ENCODE measurements at places on chromosomes 3 and 15.

DNA sequence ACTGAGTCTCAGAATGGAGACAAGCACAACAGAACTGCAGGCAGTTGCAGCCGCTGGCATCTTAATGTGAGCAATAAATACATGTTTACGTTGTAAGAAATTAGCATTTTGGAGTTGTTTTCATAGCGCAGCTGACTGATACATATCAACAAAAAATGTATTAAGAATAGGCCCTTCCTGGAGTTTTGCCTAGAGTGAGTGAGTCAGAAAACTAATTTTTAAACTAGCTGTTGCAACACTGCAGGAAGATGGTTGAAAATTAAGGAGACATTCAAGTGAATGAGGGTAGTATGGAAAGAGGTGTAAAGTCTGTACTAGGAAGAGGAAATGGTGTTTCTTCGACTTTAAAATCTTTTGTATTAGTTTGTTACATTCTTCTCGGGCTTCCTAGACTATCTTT, 39.6 kb upstream of the TIMP4 start:
- no peak for DNase-seq

DNA sequence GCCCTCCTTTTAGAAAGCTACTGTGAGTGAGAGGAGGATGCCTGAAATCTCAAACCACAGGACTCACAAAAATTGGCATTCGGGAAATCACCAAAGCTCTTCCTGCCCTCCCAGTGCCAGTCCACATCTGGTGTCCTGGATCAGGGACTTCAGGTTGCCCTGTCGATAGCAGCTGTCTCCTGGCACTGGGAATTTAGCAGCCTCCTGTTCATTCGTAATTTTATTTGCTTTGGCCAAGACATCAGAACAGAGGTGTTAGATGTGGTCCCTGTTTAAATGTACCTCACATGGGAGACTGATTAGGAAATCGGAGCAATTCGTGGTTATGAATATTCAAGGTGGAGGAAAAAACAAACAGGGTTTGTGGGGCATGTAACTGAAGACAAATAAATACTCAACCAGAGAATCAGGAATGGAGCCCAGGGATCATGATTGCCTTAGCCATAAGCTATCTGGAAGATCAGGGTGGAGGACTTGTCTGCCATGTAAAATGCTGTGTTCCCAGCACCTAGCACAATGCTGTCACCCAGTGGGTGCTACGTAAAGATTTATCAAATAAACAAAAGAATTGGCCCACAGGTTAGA, 265.2 kb upstream of the PROK2 start:
- DNase-seq: no peak

- DNase-seq: no peak
Observed at GRCh38 chr15:80876348-80876674, 97.1 kb downstream of the CEMIP start.

DNA sequence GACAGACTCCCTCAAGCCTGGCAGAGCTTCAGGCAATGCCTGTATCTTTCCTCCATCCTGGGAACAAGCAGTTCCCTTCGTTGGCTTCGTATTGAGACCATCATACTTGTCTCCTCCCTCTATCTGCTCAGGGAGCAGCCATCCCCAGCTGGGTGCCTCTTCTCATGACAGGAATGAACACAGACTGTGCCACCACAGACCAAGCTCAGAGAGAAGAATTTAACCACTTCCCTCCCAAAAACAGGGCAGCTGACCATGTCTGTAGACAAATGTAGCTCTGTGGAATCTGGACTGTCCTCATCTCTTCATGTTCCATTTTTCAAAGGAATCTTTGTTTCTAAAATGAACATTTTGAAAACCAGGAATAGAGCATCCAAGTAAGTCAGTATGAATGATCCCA, 245.4 kb downstream of the ERC2 start:
- DNase-seq: no peak

- no peak for DNase-seq
Observed at GRCh38 chr3:30256474-30256873, 349.9 kb upstream of the TGFBR2 start.

- no peak for DNase-seq
Observed at GRCh38 chr3:179958143-179958542, 78.6 kb downstream of the PEX5L start.

DNA sequence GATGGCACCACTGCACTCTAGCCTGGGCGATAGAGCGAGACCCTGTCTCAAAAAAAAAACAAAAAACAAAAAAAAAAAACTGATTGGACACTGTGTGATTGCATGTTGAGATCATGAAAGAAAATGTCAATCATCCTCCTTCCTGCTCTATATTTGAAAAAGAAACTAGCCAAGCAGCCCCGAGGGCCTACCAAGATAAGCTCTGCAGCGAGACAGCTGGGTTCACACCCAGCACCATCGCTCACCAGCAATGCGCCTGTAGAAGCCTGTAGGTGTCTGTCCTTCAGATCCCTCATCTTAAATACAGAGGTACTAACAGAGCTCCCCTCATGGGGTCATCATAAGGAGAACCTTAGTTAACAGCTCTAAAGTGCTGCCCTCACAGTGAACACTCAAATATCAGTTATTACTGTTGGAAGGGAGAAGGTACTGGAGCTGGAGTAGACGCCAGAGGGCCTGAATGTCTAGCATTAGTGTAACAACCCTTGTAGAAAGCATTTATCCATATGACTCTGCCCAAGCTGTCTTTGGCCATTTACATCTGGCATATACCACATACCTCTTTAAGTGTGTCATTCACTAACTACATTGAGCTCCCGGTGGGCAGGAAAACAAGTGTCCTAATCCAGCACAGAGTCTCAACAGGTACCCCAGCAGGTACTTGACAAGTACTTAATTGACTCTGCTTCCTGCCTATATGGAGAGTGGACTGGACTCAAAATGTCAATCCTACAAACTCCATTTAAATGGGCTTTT, 22.9 kb downstream of the MYLK start:
- no peak for DNase-seq

GRCh38 chr3:192802957-192803899, 75.9 kb upstream of the FGF12 start:
- DNase-seq: no peak

DNA sequence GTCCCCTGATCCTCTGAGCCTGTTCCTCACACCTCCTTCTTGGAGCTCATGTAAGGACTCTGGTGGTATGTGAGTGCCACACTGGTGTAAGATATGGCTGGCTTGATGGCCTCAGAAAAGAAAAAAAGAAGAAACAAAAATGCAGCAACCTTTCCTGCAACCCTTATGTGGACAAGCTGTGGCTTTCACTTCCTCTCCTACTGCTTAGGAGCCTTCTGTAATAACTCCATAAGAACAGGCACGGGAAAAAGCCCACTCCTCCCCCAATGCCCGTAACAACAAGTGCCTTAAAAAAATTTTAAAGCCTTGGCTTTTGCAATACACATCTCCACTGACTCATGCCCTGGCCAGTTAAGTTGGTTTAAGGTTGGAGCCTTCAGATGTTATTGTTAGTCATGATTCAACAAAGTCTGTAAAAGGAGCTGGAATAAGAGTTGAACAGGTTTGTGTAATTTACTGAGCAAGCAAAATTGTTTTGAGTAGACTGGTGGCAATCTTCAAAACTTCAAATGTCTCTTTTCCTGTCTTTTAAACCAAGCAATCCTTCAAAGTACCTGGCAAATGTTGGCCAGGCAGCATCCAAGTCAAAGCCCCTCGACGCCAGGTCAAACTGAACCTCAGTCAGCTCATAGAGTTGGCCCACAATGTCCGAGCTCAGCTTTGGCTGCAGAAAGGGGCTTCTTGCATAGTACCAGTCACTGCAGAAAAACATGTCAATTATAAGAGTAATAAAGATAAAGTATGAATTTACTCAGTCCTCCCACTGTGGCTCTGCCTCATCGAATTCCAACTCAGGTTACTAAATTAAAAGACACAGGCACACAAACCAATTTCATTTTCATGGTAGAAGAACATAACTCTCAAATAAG, 22.9 kb downstream of the FYCO1 start:
- DNase-seq: no peak

DNA sequence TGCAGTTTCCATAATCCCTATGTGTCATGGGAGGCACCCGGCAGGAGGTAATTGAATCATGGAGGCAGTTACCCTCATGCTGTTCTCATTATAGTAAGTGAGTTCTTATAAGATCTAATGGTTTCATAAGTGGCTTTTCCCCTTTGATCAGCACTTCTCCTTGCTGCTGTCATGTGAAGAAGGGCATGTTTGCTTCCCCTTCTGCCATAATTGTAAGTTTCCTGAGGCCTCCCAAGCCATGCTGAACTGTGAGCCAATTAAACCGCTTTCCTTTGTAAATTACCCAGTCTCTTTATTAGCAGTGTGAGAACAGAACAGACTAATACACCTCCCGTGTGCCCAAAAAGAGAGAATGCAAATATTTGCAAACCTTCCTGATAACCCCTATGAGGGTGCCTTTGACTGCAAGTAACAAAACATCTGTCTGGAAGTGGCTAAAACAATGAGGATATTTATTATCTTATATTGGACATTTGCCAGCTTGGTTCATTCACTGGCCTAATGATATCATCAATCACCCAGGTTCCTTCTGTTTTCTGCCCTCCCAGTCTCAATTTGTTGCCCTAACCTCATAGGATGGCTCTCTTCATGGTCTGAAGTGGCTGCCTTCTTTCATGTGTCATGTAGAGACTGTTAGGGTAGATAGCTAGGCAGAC, 68.7 kb downstream of the BHLHE40 start:
- no peak for DNase-seq

- no peak for DNase-seq
Observed at GRCh38 chr3:168881804-168882203, 781.7 kb downstream of the MECOM start.

DNA sequence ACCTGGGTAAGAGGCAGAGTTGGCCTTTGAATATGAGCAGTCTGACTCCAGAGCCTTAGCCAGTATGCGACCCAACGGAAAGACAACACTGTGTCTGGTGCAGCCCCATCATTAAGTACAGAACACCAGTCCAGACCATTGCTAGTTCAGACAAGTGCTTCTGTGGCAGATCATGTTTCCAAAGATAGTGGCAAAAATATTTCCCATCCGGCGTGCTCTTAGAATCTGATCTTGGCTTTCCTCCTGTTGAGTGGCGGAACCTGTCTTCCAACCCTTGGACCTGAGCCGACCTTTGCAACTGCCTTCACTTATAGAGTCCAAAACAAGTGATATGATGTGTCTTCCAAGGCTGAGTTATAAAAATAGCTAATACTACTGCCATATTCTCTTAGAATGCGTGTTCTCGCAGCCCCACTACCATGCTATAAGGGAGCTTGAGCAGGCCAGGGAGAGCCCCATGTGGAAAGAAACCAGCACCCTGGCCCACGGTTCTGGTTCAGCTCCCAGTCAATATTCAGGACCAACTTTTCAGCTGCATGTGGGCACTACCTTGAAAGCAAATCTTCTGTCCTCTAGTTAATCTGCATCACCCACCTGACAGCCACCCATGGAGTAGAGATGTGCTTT, 322.4 kb upstream of the SLCO3A1 start:
- peak; percentile 71 for DNase-seq

GRCh38 chr15:90918034-90918788, 14.1 kb downstream of the HDDC3 start:
- DNase-seq: no peak

GRCh38 chr3:45252826-45253225, 26.7 kb upstream of the TMEM158 start:
- no peak for DNase-seq

- DNase-seq: no peak
Observed at GRCh38 chr3:68342426-68342825, 589.9 kb downstream of the TAFA4 start.

- no peak for DNase-seq
Observed at GRCh38 chr3:14410503-14411165, 8.2 kb downstream of the SLC6A6 start.

GRCh38 chr3:100972867-100973266, 20.4 kb downstream of the ABI3BP start:
- no peak for DNase-seq

DNA sequence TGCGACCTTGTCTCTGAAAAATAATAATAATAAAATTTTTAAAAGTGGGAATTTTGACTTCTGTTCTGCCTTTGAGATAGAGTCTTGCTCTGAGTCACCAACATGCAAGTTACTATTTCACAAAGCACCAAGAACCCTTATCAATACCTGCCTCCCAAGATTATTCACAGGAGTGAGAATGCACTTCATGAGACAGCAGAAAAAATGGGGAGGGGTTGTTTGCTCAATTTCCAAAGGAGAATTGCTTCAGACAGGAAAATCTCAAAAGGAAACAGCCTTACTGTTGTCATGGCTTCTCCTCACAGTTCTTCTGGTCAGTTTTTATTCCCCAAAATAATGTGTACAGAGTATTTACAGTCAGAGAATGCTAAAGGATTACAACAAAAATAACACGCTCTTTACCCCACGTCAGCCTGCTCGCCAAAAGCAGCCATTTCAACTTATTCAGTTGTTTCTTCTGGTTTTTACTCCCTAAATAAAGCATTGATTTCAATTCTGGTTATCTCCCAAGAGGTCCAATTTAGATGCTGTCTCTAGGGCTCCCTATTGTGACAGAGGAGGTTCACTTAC, 89.0 kb downstream of the PPCDC start:
- no peak for DNase-seq

DNA sequence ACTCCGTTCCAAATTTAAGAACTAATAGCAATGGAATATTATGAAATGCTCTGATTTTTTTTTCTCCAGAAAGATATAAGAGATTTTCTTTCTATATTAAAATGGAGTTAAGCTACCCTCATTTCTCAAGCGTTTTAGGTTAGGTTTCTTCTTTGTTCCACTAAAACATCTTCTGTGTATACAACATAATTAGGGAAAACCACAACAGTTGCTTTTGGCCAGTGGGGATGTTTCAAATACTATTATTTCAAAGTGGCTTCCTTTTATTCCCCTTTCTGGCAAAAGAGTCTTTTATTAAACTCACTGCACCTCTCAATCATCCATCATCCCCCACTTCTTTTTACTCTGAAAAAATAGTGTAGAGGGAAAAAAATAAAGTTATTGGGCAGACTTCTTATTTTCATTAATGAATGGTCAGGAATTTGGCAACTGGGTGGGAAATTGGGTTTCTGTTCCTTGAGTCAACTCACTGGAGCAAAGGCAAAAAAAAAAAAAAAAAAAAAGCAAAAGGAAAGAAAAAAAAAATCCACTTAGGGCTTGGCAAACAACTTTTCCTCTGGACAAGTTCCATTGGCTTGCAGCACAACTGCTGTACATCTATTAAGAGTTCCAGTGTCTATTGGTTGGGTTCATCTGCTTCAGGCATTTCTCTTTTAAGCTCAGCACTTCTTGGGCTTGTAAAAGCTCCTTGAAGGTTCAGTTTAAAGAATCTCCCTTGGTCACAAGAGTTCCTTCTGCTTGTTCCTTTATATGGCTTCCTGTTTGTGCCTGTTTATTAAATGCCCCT, 963.4 kb downstream of the ROBO1 start:
- DNase-seq: no peak

DNA sequence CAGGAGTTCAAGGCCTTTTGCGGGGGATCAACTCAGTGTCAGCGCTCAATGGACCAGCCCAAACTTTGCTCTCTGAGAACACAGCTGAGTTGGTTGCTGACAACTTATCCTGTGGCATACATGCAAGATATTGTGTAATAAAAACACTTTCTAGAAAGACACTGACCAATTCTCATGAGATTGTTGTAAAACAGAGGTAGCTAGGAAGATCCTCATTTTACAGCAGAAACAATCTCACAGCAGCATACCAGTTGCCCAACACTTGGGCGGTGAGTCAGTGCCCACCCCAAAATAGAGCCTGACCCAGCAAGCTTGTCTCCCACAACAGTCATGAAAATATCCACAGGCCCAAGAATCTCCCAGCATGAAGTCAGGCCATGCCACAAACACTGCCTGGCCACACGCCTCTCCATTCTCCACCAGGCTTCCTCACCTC, 18.2 kb downstream of the KLHL6 start:
- DNase-seq: no peak

- no peak for DNase-seq
Observed at GRCh38 chr3:12222775-12223485, 64.2 kb upstream of the TIMP4 start.
